ENCODE measurements at places on chromosomes 4 and X. TPM values are rescaled to one million over a fixed set of nuclear protein-coding genes. Genes with fewer than 3 reads are reported as not detected.

AFM gene
- total RNA-seq = not detected

SPANXD gene
- total RNA-seq = not detected

XG gene
- total RNA-seq = not detected

RTL3 gene
- 0.28 TPM for total RNA-seq

FANCB gene
- total RNA-seq = 3.2 TPM

GRPR gene
- total RNA-seq = 0.17 TPM

GRCh38 chr4:3026540-3026939, 47.8 kb downstream of the HTT-AS start:
- no peak for DNase-seq

DNA sequence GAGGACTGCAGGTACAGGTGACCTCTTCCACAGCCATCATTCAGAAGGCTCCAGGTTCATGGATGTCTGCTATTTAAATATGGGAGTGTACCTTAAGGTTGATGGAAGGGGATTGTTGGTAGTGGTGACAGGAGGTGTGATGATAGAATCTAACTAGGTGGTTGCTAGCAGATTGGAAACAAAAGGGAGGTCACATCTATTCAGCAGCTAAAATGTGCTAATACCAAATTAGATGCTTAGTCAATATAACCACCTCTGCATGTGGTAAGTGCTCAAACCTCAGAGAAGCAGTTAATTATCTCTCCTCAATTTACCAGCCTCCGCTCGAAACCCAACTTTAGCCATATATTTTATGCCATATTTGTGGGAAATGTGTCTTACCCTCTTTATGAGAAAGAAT, 98.7 kb upstream of the CCSER1 start:
- no peak for DNase-seq

DNA sequence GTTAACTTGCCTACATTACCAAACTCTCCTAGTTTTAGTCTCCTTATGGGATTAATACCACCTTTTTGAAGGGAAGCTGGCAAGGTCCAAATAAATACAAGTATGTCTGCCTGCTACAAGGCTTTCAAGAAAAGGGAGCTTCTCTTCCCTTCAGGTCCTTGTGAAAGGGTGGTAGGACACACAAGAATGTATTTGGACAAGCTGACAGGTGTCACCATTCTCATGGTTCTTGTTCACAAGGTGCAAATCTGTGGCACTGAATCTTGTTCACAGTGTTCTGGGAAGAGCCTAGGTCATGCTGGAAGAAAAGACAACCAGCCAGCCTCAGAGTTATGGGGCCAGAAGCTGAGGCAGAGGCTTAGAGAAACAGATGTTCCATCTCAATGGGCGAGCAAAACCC, 41.9 kb downstream of the GPC3 start:
- no peak for DNase-seq

DNA sequence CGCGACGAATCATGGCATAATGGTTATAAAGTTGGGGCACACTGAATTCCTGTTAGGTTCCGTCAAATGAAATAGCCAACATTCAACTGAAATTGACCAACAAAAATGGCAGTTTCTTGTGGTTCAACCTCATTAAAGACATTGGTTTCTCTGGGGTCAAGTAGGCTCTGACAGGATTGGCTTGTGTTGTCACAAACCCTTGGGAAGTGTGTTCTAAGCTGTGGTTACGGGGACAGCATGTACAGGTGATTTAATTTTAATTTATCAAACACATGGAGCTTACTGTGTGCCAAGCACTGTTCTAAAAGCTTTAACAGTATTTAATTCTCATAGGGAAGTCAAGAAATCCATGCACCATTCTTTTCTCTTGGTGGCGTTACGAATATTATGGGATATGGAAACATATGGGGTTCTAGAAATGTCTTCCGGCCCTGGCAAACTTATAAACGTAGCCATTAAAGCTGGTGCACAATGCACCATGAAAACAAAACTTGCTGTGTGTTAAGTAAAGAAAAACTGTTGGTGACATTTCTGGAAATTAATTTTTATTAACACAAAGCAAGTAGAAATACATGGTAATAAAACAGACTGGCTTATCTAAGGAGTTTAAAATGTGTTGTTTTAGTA, 891 bp downstream of the XK start:
- DNase-seq = no peak

DNA sequence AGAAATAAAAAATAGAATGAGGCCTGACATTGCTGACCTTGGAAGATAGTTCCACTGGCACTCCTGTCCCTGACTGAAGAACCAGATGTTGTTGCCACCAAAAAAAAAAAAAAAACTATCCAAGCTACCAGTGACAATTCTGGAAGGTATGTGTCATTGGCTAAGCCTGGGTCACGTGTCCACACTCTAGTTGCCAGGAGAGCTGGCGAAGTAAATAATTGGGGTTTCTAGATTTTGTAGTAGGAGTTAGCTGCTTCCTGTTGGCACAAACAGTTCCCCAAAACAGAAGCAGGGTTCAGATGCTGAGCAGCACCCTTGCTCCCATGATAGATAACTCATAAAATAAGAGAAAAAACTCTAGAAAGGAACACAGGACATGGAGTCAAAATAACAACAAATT, 20.5 kb downstream of the MND1 start:
- no peak for DNase-seq

- DNase-seq = no peak
These were observed 243.8 kb upstream of the JADE1 start for GRCh38 chr4:128565565-128566186.

GRCh38 chrX:139801397-139801813, 93.4 kb upstream of the MCF2 start:
- no peak for DNase-seq

- no peak for DNase-seq
These were observed 330.6 kb downstream of the GALNTL6 start for GRCh38 chr4:172143605-172144314.

GRCh38 chr4:27016551-27016950, 155.9 kb downstream of the STIM2 start:
- DNase-seq = no peak

DNA sequence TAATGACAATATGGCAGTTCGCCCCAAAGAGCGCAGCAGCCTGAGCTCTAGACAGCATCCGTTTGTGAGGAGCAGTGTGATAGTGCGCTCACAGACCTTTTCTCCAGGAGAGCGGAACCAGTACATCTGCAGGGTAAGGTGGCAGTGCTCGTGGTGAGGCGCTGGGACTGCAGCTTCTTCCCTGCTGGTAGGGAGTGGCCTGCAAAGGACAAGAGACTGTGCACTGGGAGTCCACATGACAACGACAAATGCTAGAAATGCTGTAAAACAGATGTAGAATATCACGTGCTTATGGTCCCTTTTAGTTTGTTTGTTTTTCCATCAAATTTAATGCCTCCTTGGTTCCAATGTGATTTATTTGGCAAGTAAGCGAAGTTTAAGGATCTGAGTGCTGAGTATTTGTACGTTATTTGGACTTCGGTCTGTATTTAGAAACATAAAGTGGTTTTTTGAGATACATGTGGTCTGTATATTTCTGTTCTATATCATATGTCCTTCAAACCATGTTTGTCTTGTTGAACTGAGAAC, 35.8 kb downstream of the CLDN22 start:
- no peak for DNase-seq

- no peak for DNase-seq
These were observed 183.1 kb upstream of the FAT1 start for GRCh38 chr4:186906722-186907121.

- no peak for DNase-seq
These were observed 50.9 kb downstream of the IDS start for GRCh38 chrX:149453906-149454822.

GRCh38 chrX:55342533-55343501, 78.1 kb upstream of the PAGE3 start:
- no peak for DNase-seq

DNA sequence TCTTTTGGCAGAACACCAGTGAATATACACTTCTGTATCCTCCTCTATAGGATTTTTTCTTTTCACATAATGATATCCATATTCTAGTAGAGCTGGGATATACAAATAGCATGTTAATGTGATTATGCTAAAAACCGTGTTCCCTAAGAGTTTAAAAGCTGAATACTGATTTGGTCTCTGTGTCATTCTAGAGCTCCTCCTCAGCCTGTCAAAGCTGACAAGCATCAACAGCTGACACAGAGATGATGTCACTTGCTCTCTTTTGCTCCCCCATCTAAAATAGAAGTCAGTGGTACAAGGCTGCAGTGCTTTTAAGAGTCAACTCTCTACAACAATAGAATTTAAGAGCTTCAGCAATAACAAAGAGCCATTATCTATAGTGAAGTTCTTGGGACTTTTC, 17.1 kb upstream of the HERC3 start:
- DNase-seq = no peak

DNA sequence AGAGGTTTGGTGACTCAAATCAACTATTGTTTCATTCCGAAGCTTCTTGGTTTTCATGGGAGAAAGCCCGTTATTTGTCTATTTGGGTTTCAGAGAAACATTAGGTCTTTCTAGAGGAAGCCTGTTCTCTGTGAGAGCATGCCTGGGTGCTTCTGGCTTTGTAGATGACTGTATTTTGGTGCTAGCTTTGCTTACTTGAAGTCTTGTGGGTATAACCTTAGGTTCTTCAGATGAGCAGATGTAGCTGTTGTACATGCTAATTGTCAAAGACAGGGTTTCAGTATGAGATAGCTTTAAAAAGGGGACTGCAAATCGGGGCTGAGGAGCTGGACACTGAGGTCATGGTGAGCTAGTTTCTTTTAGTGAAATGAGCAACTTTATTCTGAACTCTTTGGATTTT, 7.9 kb upstream of the STOX2 start:
- DNase-seq = no peak

DNA sequence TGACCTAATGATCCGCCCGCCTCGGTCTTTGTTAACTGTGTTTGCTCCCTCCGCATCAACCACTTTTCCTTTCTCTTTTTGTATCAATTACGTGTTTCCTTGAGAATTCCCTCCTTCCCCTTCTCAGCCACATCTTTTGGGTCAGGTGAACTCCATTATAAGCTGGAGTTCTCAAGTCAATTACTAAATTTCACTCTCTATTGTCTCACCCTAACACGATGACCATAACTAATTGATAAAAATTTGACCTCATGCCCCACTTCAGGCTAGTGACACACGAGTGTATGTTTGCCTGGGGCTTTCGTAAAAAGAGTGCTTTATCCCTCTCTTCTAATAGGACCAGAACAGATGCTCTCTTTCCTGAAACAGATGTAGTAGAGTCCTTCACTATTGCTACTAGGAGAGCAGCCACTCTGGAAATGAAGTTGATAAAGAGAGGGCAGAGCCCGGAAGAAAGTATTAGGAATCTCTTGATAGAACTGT, 403.6 kb upstream of the ANXA10 start:
- no peak for DNase-seq

DNA sequence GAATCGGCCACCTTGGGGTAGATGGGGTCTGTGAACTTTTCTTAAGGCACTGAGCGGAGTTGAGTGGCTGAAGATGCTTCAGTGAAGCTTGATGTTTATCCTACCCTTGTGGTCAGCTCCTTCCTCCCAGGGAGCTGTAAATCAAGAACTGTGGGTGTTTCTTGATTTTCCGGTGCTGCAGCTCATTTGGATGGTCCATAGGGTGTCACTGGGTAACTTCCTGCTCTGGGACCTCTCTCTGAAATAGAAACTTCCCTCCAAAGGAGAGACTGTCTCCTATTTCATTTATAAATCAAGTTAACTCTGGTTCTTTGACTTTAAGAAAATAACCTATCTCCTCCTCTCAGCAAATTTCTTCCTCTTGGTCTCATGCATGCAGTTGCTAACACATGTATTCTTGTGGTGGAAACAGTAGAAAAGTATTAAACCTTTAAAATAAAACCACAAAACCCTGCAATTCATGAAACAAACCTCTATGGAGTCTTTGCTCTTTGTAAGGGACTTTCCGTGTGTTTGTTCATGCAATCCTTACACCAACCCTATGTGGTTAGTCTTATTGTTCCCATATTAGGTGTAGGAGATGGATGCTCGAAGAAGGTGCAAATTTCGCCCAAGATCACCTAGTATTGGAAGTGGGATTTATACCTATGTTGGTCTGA, 110.3 kb downstream of the SHROOM3 start:
- DNase-seq = no peak

- DNase-seq = no peak
These were observed 12.9 kb downstream of the PPP2R3B start for GRCh38 chrX:373641-374471.

- no peak for DNase-seq
These were observed 638 bp upstream of the CCKAR start for GRCh38 chr4:26490960-26491284.

GRCh38 chr4:13344216-13344615, 139.9 kb downstream of the RAB28 start:
- no peak for DNase-seq

- no peak for DNase-seq
These were observed 40.2 kb upstream of the EPGN start for GRCh38 chr4:74267998-74268606.

DNA sequence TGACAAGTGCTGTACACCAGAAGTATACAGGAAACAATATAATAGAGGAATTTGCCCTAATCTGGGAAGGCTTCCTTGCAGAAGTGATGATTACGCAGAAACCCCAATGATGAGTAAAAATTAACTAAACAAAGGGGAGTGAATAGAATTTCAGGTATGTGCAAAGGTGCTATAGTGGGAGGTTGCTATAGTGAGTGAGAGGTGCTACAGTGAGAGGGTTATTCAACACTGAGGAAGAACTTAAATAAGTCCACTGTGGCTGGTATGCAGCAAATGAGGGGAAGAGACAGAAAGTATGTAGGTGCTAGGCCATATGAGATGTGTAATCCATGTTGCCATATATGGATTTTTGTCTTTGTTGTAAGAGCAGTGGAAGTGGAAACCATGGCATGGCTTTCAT, 69.5 kb downstream of the TRIM2 start:
- no peak for DNase-seq

DNA sequence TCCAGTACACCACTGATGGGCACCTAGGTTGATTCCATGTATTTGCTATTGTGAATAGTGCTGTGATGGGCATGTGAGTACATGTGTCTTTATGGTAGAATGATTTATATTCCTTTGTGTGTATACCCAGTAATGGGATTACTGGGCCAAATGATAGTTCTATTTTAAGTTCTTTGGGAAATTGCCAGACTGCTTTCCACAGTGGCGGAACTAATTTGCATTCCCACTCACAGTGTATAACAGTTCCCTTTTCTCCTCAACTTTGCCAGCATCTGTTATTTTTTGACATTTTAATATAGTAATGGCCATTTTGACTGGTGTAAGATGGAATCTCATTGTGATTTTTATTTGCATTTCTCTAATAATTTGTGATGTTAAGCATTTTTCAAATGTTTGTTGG, 25.9 kb downstream of the CC2D2A start:
- no peak for DNase-seq

All from chondrocyte (in vitro differentiated cells).